ENCODE measurements at places on chromosomes 6 and 20. TPM values are rescaled to one million over a fixed set of nuclear protein-coding genes. Genes with fewer than 3 reads are reported as not detected.

PROCR gene
- 6.8 TPM for total RNA-seq

CCN2 gene
- total RNA-seq: 20.8 TPM

ADA gene
- total RNA-seq: 3.0 TPM

MAFB gene
- 15.4 TPM for total RNA-seq

GABRR1 gene
- total RNA-seq: not detected

DNA sequence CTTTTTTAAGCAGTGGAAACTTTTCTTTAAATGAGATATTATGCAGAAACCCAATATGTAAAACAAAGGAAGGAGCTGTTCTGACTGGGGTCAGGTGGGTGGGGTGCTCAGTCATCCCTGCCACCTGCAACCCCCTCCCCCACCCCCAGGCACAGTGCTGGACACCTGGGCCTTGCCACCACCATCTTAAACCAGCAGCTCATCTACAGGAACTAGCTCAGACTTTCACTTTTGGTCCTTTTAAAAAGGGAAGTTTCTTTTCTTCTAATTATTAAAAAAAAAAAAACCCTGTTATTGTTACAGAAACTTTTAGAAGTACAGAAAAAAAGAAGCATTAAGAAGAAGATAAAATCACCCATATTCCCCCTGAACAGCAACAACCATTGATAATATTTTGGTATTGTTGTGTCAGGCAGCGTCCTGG, 37.1 kb downstream of the PPP1R16B start:
- DNase-seq: no peak

- DNase-seq: no peak
Measured at GRCh38 chr6:116136933-116137340, 11.0 kb upstream of the COL10A1 start.

GRCh38 chr6:160737934-160738333, 35.9 kb downstream of the PLG start:
- no peak for DNase-seq

DNA sequence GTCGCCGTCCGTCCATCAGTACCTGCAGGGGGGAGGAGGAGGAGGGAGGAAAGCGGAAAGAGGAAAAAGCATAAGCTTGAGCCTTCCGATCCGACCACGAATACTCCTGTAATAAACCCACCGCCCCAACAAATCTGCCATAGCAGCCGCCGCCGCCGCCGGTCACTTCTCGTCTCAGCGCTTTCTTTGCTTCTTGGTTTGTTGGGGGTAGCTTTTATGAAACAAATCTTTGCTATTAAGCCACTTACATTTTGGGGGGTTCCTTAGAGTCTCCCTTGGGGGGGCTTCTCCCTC, 277 bp downstream of the ADGRB3 start:
- DNase-seq: no peak

DNA sequence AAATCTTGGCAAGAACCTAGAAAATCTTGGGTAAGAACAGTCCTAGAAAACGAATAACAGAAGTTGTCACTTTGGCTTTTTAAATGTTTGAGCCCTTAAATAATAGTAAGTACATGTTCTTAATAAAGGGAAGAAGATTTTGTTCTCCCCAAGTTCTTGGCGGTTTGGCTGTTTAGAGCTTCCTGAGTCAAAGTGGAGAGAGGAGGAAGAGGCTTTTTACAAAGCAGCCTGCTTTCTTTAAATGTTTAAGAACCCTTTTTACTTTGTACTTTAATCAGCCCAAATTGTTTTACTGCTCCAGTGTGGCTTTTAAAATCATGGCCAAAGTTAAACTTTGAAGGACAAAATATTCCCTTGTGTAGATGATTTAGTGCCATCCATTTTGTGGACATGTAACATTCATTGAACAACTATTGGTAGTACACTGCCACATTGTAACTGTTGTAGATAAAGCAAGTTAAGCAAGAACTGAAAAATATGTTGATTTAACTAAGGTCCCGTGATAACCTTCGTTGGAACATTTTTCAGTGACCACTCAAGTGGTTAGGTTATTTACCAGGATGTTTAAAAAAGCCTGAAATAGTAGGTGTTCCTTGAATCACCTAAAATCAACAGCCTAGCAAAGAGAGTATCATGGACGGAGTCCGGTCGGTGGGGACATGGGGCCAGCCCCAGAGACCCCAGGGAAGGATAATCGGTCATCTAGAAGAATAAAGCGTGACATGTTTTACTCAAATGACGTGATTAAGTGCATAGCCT, 2.4 kb downstream of the AMD1 start:
- DNase-seq: no peak

DNA sequence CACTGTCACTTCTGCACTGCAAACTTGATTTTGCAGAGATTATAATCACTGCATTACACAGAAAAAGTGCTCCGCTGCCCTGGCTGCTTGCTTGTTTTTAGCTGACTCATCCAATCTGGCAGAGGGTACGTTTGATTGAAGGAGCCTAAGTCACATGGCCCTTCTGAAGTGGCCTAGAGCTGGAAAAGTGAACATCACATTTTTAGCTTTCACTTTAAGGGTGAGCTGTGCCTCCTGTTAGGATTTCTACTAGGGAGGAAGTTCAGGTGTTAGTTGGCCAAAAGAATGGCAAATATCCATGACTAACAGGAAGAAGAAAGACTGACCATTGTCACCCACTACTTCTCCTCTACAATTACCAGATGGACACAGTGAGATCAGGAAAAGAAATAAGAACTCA, 889.1 kb upstream of the MAP3K7 start:
- peak; percentile 10 for DNase-seq

GRCh38 chr6:69973763-69974162, 107.4 kb downstream of the COL19A1 start:
- DNase-seq: no peak

DNA sequence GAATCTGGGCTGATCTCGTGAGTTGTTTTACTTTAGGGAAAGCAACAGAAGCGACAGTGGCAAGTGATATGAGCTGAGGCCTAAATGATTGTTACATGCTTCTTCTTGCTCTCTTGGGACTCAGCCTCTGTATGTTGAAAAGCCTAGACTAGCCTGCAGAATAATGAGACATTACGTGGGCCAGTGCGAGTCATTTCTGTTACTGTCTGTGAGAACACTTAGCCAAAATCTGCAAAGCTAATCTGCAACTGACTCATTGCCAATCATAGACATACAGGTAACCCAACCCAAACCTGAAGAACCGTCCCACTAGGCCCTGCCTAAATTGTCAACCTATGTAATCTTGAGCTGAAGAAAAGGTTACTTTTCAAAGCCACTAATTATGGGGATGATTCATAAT, 77.4 kb upstream of the F13A1 start:
- no peak for DNase-seq

- no peak for DNase-seq
Measured at GRCh38 chr6:156639009-156639721, 138.0 kb upstream of the ARID1B start.

DNA sequence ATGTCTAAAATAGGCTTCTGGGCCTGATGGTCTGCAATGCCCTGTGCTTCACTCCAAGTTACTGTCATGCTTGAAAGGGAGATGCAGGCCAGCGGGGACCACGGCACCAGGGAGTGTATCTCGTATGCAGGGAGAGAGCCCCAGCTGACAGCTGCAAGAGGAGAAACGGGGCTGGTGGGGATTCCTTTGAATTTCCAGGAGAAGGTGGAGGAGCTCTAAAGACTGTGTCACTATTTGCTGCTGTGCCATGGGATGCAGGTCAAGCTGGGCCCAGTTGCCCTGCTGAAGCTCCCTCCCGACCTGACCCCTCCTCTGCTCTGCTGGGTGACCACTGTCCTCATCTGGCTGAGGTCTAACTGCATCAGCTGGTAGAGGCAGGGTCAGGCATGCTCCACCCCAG, 989 bp downstream of the CST1 start:
- DNase-seq: no peak

DNA sequence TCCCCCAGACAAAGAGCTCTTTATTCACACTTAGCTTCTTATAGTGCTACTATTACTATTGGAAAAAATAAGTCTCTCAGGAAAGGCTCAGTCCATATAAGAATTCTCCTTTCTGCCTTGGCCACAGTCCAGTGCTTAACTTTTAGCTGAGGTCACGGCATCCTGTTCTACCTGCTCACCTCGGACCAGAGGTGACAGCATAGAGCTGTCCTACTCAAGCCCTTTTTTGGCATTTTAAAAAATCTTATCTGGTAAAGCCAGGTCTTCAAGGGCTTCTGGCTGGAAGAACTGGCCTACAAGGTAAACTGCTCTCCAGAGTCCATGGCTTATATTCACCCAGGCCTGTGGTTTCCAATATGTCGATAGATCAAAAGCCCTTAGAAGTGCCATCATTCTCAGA, 109.7 kb downstream of the RCAN2 start:
- no peak for DNase-seq

- no peak for DNase-seq
Measured at GRCh38 chr20:63955281-63955826, 862 bp downstream of the UCKL1 start.

DNA sequence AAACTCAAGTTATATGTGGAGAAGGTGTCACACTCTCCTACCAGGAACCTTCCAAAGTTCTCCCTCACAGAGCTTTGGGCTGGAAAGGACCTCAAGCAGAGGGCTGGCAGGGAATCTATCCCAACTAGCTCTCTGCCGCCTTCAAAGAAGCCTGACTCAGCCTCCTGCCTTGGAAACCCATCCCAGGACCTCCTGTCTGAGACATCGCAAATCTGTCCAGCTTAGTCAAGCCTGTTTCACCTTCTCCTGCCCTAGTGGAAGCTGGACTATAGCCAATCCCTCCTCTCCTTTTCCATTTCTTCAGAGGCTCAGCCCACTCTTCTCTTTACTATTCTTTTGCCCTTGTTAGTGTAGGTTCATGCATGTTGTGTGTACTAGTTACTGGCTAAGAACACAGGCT, 48.2 kb upstream of the FOXP4 start:
- DNase-seq: no peak

- peak; percentile 48 for DNase-seq
Measured at GRCh38 chr6:35034411-35035191, 106.5 kb downstream of the TCP11 start.

DNA sequence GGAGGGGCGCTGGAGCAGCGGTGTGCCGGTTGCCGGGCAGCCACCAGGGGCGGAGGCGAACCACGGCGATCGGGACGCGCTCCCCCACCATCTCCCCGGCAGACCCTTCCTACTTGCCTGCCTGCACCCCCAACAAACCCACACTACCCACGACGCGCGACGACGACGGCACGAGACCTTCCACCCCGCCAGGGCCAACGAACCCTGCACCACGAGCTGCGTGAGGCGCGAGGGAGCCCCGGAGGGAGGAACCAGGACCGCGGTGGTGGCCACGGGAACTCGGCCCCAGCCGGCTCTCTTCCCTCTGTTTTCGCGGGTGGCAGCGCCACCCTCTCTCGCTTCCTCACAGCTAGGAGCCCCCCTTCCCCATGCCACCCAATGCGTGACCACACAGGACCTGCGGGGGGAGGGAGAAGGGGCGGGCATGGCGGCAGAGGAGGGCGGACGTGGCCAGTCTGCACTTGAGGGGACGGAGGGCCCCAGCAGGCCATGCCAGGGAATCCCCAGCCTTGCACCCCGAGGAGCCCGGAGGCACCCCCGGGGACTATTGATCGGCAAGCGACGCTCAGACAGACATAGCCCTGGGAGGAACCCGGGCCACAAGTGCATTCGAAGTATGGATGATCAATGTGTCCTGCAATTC, 1516.4 kb upstream of the DEFB115 start:
- no peak for DNase-seq

Data from gastrocnemius medialis (tissue), 4 donors.